Dermis blood vessel endothelial cell (primary cell): ENCODE measurements at places on chromosomes 2 and 18. TPM values are rescaled to one million over a fixed set of nuclear protein-coding genes. Genes with fewer than 3 reads are reported as not detected.

DNA sequence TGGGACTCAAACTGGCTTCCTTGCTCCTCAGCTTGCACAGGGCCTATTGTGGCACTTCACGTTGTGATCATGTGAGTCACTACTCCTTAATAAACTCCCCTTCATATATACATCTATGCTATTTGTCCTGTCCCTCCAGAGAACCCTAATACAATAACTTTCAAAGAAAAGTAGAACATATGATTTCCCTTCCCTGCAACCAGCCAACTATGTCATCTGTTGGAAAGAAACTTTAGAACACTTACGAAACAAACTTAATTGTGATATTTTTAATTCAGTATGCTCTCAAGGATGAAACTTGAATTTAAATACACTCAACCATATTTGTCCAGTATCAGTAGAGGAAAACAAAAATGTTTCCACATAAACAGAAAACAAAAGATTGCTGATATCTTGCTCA is 84.4 kb downstream of the DYM start:
- DNase-seq, result no peak

Gene STRN
- 24.7 and 52.0 TPM in 2 replicates for total RNA-seq

DNA sequence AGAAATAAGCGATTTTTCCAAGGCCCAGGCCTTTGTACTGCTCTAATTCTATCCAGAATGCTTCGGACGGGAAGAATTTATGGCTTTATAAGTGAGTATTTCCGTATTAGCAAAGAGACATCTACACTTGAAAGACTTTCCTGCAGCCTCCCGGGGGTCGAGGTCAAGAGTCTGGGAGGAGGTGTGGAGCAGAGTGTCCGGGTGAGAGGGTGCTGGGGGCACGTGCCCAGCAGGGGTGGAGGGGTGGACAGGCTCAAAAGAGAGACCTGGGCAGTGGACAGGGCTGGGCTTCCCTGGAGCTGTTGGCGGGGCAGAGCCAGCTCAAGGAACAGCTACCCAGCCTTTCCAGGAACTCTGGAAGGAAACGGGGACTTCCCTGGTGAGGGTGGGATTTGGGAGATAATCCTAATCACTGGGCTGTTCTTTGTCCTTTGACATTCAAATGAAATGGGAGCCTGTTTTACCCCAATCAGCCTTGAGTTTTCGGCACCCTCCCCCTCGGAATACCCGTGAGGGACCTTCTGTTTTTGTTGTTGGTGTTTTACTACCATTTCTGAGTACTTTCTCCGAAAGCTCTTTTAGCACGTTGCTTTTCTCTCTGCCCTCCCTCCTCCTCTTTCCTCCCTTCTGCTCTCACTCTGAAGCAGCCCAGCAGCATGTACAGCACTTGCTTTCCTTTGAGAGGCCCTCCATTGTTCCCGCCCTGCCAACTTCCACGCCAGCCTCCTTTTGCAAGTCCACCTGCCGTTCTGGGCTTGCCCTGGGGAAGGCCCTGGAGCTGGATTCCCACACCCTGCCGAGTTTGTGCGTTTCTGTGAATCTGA is 164.7 kb downstream of the AGAP1 start:
- DNase-seq, result no peak

DNA sequence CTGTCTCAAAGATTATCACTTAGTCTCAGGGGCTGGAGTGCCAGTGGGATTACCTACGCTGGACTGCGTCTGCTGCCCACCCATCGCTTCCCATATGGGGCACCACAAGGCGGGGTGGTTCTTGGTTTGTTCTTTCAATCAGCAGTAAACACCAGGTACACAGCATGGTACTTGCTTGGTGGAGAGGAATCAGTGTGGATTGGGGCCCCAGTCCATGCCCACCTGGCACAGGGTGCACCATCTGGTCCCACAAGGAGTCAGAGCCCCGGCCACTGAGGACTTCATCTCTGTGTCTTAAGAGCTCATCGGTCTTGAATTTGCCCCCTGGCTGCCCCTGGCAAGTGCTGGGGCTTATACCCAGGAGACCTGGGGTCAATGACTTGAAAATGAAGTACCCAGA is 96.2 kb downstream of the GLI2 start:
- no peak for DNase-seq

Gene UGT1A10
- not detected in 2 replicates for total RNA-seq

Gene AQP12B
- not detected in 2 replicates for total RNA-seq

DNA sequence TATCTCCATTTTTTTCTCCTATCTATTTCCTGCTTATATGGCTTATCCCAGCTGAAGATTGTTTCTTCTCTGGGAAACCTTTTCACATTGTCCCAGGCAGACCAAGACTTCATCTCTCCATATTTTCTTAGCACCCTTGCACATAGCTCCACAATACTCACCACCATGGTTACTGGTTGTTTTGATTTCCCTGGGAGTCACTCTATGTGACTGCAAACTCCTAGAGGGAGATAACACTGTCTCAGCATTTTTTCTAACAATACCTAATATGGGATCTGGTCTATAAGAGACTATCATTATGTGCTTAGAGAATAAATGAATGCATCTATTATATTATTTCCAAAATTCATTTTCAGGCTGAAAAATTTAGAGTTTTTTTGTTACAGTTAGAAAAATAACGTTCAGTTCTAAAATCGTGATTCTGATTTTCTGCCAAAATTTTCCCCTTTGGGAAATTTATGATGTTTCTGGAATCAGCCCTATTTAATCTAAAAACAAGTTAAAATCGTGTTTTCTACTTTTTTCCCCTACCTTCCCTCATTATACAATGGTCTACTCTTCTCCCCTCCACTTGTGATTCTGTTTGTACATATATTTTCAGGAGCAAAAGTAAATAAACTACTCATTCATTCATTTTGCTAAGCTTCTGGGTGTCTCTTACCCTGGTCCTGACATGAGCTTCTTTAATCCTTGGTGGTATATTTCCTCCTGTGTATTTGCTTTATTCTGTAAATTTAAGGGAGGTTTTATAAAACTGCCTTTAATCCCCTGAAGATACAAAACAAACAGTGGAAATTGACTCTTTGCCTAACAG is 95.4 kb downstream of the HNMT start:
- no peak for DNase-seq

DNA sequence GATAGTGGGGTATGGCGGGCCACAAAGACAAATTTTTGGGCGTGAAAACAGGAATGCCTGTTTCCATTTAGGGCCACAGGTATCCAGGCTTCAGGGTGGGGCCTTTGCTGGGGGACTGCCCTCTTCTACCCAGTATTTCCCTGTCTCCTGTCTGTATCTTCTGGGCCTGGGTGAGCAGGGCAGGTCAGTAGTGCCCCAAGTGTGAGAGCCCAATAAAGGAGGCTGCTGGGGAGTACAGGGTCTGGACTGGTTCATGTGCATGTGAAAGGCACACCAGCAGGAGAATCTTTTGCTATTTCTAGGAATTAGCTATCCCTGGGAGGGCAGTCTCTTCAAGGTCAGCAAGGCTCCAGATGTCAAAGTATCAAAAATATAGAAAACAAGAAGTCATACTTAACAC is 71.5 kb downstream of the MEX3C start:
- no peak for DNase-seq

Gene CNGA3
- total RNA-seq, result under 0.01 TPM in 1 of 2 replicates, not detected in the other

GRCh38 chr2:218291318-218292047 is 820 bp downstream of the TMBIM1 start:
- peak; percentile 34 for DNase-seq

GRCh38 chr18:76564655-76565237 is 69.7 kb upstream of the ZNF516 start:
- no peak for DNase-seq

GRCh38 chr2:120494446-120494845 is 148.5 kb downstream of the INHBB start:
- no peak for DNase-seq

Gene SPRED2
- 2.2 and 4.8 TPM in 2 replicates for total RNA-seq

DNA sequence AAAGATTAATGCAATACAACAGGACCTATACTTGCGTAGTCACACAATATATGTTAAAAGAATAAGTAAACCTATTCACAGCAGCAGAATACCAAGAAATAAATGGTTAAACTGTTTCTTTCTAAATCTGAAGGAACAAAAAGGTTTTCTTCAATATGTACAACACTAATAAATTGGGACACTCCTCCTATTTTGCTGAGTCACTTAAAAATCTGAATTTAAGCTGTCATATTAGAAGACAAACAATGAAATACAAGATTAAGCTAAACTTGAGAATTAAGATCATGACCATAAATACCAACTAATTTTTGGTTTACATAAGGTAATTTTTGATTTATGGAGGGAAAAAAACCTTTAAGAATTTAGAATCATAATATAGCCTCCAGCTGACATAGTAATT is 92.8 kb downstream of the ARHGEF33 start:
- DNase-seq, result no peak

DNA sequence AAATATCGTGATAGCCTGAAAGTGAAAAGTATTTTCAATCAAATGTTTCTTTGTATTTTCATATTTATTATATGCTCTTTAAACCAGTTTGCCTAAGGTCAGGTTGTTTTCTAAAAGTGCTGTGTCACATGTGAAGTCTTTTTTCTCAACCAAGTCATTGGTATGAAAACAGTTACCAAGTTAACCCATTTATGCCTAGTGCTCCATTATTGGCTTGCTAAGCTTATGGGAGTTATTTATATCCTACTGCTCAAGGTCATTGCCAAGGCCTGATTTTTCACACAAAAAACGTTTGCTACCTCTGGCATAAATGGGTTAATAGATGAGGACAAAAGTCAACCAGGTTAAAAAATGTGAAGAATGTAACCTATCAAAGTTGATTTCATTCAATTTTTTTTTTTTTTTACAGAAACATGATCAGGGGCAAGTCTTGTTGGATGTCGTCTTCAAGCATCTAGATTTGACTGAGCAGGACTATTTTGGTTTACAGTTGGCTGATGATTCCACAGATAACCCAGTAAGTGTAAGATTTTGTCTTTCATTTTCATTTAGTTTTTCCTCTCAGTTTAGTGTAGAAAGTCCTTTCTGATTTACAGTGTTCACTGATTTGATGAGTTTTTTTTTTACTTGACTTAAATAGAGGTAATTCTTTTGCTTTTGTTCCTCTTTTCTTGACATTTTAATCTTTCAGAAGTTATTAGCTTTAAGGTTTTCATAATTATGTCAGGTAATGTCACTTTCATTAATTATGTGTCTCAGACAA is 102.6 kb downstream of the PTPN4 start:
- DNase-seq, result no peak

GRCh38 chr2:190343536-190344275 is at the start of gene INPP1:
Gene INPP1, plus strand, starts transcription at chr2:190343589. Its CDS starts 16,514 bp downstream, at chr2:190360103.
- peak; percentile 92 for DNase-seq

DNA sequence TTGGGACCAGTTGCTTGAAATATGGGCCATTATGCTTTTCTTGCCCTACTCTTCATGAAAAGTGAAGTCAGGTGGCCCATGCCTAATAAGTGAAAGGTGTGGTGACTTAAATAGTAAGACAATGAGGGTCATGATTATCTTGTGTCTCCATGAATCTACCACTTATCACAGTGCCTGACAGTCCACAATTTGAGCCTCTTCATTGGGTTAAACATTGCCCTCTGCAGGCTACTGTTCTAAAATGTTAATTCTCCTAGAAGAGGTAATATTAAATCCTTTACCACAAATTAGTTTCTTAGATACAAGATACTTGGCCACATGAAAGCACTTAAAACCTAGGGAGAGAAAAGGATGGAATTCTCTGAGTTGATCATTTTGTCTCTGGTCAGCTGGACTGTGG is 4.0 kb downstream of the EGR4 start:
- no peak for DNase-seq

DNA sequence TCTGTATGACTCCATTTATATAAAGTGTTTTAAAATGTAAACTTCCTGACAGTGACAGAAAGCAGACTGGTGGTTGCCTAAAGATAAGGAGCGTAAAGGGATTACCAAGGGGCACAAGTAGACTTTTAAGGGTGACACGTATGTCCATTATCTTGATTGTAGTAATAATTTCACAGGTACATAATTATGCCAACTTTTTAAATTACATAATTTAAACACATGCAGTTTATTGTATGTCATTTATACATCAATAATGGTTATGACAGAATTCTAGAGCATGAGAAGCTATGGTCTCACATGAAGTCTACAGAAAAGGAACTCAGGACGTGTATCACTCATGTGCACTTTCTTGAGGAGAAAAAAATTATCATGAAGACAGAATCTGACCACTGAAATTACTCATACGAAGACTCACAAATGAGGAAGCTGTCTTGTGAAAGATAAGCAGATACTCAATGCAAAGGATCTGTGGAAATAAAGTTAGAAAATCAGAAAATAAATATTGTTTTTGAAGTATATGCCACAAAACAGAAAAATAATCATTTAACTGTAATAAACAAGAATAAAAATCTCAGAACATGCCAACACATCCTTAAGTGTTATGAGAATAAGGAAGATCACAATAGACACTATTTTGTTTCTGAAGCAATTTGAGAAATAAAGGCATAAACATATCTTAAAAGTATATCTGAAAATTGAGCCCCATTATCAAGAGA is 84.4 kb downstream of the TMEM131 start:
- DNase-seq, result no peak

GRCh38 chr2:181231151-181231550 is 226.0 kb upstream of the ITGA4 start:
- no peak for DNase-seq

Gene MTCL1
- 11.7 and 16.7 TPM in 2 replicates for total RNA-seq

Gene TEKT4
- total RNA-seq, result not detected in 2 replicates

Gene KIAA2012
- total RNA-seq, result not detected in 2 replicates

Gene SPATA3
- total RNA-seq, result not detected in 2 replicates

DNA sequence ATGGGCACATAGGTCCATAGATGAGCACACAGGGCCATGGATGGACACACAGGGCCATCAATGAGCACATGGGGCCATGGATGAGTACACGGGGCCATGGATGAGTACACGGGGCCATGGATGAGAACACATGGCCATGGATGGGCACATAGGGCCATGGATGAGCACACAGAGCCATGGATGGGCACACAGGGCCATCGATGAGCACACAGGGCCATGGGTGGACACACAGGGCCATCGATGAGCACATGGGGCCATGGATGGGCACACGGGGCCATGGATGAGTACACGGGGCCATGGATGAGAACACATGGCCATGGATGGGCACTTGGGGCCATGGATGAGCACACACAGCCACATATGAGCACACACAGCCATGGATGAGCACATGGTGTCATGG is 192.6 kb upstream of the HDAC4 start:
- no peak for DNase-seq

DNA sequence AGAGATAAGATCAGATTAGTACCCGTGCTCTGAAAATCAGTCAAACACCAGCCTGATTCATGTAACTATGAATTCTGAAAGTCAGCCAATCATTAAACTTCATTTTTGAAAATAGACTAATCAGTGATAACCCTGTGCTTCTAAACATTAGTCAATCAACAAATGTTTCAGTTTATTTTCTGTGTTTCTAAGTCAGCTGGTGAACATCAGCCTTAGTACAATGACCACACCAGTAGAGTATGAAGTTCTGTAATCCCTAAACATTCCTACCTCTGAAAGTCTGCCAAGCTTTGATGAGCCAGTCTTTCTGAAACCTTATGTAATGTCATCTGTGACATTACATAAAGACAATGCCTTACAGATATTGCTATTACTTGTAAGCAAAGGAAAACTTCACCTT is 807.4 kb upstream of the CRIM1 start:
- DNase-seq, result no peak

Gene NCK2
- 51.1 and 51.6 TPM in 2 replicates for total RNA-seq

DNA sequence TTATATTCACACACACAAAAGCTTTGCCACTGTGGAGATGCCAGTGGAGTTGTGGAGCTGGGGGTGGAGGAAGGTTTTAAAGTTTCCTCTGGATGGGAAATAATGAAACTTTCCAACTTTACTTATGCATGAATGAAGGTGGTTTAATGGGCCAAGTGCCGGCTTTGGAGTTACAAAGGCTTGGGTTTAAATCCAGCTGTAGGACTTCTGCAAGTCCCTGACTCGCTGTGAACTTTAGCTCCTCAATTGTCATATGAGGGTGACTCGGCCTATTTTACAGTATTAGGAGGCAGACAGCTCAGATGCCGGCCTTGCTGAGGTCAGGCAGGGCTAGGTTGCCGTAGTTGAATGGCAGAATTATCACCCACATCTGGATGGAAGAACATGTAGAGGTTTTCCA is 415.8 kb upstream of the TRIB2 start:
- peak; percentile 29 for DNase-seq
